ENCODE measurements at places on chromosomes 12 and 14.

DNA sequence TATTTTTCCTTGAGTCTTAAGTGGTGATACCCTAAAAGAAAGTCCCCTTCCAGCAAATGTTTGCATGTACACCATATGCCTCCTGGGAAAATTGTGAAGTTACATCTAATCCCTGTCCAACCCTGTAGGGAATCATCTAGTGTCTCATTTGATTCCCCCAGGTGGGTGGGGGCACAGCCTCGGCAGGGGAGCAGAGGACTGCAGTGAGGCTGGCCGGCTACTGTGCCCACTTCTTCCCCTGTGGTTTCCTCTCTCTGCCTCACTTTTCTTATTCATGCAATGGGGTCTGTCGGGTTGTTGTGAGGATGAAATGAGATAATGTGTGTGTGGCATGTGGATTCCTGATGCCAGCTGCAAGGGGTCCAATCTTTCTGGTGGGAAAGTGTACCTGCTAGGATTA lies 6.0 kb downstream of the PAPLN start:
- DNase-seq = no peak

- no peak for DNase-seq
Measured at GRCh38 chr12:104672501-104673265, 215.9 kb downstream of the CHST11 start.

DNA sequence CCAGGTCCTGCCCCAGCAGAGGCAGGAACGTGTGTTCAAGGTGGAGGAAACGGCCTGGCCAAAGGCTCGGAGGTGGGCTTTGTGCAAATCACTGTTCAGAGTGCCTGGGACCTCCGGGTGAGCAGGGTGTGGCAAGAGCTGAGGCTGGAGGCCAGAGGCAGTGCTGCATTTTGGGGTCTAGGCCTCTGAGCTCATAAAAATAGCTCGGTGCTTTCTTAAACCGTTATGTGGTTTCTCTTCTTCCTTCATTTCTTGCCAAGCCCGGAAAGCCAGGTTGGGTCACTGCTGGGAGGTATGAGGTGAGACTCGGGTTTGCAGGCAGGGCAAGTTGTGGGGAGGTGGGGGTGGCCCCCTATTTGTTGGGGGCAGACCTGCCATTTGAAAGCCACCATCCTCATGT lies 178.8 kb upstream of the MYL2 start:
- no peak for DNase-seq

GRCh38 chr14:97120611-97121031 lies 323.4 kb downstream of the VRK1 start:
- no peak for DNase-seq

DNA sequence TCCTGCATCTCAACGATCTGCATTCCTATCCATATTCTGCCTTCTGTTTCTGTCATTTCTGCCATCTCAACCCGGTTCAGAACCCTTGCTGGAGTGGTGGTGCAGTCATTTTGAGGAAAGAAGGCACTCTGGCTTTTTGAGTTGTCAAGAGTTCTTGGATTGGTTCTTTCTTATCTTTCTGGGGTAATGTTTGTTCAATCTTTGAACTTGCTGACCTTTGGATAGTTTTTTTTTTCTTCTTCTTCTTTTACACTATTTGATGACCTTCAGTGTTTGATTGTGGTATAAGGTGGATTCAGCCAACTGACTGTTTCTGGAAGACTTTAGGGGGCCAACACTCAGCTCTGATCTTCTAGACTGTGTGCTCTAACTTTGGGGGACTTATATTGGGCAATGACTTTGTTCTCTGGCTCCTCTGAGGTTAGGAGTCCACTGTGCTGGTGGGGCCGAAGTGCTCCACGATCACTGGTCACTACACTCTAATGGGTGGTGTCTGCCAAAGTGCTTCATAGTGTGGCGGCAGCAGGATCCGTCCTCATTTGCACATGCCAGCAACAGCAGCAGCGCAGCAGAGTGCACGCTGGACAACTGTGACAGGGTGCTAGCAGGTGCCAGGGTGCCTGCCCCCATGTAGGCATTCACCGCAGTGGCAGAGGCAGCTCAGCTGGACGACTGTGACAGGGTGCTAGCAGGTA lies 255.8 kb downstream of the FBXL14 start:
- DNase-seq = no peak

DNA sequence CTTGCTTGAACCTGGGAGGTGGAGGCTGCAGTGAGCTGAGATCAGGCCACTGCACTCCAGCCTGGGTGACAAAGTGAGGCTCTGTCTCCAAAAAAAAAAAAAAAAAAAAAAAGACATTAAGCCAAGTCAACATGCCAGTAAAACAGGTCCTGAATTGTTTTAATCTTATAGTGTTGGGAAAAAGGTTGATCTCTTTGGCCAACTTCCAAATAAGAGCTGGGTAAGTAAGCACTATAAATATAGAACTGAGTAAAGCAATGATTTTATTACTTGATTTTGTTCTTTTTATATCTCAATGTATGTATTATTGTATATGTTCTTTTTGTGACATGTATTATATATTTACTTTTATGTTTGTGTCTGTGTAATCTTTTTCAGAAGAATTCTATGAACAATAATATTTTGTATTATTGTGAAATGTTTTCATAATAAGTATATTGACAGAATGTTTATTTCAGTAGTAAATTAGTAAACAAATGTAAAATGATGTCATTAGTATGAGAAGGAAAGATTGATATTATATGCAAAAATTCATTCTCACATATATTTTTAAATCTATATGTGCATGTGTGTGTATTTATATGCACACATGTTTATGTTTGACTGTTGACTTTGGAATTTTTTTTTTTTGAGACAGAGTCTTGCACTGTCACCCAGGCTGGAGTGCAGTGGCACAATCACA lies 9.6 kb upstream of the AKAP6 start:
- DNase-seq = no peak

- DNase-seq = no peak
Measured at GRCh38 chr12:5192726-5193125, 149.0 kb downstream of the KCNA5 start.

GRCh38 chr12:80864046-80864735 lies 73.5 kb downstream of the LIN7A start:
- DNase-seq = peak; percentile 39

DNA sequence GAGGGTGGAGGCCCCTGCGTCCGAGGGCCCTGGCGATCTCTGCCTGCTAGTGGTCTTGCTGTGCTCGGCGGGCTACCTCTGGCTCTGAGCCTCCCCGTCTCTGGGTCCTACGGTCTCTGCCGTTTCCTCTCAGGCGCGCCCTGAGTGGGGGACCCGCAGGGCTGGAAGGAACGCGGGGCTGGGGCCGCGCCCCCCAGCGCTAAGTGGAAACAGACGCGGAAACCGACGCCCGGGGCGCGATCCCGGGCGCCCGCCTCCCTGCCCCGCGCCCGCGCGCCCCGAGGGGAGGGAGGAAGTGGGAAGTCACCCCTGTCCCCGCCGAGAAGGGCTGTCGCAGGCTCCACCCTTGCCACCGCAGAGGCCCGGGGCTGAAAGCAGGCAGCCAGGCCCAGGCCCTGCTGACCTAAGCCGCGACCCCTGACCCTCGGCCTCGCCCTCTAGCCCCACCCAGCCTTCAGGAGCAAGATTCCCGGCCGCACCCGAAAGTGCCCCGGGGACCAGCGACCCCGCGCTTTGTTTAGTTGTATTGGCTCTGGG lies 831 bp downstream of the CRIP1 start:
- peak; percentile 62 for DNase-seq

DNA sequence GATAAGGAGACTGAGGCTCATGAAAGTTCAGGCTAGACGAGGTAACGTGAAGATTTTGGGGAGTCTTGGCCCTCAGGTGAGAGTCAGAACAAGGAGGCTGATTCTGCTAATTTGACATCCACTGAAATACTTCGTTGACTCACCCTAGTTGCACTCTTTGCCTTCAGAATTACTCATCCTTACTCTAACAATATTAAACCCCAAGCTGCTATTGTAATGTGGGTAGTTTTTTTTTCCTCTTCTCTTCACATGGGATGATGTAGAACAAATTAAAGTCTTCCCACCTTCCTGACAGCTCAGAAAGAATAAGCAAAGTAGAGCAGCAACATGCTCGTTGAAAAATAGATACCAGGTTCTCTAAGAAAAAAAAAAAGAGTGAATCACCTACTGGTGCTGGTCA lies 22.0 kb upstream of the SRRM4 start:
- no peak for DNase-seq

DNA sequence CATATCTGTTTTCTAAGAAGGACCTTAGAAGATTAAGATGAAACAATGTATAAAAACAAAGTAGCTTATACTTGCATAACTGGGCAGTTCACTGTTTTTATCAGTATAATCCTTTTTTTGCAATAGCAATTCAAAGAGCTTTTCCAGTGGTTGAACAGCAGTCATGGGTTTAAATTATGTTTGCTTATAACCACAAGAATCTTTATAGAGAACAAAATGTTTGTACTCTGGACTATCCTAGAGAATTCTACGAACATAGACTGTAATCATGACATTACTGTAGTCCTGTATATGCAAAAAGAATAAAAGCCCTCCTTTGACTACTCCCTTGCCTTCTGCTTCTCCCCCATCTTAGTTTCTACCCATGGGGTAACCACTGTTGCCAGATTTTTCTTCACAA lies 5.7 kb downstream of the FAM177A1 start:
- no peak for DNase-seq

DNA sequence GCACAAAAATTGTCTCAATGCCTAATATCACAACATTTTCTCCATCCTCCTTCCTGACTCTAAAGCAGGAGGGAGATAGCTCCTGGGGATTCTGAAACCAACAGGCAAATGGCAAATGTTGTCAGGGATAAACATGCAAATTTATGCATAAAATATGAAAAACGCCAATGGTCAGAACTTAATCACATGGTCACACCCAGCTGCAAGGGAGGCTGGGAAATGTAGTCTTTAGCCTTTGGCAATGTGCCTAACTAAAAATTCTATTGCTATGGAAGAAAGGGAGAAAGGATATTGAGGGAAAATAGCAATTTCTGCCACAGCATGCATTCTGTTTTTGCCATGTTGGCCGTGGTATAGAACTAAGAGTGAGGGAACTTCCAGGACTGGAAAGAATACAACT lies 11.7 kb upstream of the OASL start:
- DNase-seq = no peak

- DNase-seq = no peak
Measured at GRCh38 chr14:101373690-101374295, 187.5 kb upstream of the DIO3 start.

DNA sequence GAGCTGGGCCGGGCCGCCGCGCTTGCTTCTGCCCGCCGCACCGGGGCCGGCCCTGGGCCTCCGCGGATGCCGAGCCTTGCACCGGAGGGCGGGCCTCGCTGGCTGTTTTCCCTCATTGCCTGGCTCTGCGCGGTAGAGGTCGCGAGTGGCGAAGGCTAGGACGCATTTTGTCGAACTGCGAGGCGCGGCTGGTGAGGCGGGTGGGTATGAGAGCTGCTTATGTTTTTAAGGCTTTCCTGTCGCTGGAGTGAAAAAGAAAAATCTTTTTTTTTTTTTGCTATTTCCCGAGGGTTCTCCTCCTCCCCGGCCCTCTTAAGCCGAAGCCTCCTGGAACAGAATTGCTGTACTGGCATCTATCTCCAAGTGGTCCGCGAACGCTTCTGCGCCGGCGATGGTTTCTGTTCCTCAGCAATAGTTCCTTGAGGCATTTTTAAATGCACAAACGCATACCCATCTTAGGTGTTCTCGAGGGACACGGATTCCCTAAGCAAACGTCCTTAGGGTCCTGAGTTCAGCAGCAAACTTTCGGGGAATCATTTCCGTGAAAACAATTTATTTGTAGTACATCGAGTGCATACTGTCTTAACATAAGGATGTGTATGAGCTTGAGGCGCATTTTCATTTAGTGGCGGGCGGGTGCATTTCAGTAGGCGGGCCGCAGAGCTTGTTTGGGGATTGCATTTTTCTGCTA lies 631 bp downstream of the RESF1 start:
- peak; percentile 87 for DNase-seq

- peak; percentile 68 for DNase-seq
Measured at GRCh38 chr12:49019443-49020324, 1.1 kb upstream of the PRKAG1 start.

GRCh38 chr12:86741531-86741930 lies 485.3 kb upstream of the MGAT4C start:
- DNase-seq = no peak

Measured in stomach (tissue), 19 donors.